ENCODE measurements at places on chromosomes 4 and X.

DNA sequence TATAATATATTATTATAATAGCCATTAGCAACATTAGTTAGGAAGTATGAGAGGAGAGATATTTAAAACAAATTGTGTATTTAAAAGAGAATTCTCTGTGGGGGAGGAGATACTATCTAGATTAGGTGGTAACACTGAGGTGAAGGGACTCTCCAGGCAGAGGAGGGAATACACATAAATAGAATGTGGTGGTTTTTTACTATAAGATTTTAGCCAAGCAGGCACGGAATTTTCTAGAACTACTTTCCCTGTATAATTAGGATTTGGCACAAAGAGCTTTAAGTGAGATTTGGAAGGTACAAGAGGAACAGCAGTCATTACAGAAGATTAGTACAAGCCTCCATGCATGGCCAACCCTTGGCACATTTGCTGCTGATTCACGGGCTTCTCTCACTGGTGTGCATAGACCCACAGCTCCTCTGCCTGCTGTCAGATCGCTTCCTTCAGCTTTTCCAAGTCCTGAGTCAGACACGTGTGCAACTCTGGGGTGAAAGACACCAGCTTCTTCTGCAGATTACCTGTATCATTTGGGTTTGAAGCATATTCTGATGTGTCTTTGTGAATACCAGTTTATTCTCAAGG, 685.5 kb downstream of the KCTD8 start:
- no peak for DNase-seq

GRCh38 chr4:8939840-8940742, 68.5 kb upstream of the HMX1 start:
- no peak for DNase-seq

GRCh38 chrX:10420134-10420533, 200.3 kb downstream of the MID1 start:
- no peak for DNase-seq

GRCh38 chr4:157992038-157992705, 180.7 kb downstream of the GASK1B start:
- peak; percentile 26 for DNase-seq

- DNase-seq: no peak
Observed at GRCh38 chr4:154013576-154013975, 224.7 kb upstream of the SFRP2 start.

DNA sequence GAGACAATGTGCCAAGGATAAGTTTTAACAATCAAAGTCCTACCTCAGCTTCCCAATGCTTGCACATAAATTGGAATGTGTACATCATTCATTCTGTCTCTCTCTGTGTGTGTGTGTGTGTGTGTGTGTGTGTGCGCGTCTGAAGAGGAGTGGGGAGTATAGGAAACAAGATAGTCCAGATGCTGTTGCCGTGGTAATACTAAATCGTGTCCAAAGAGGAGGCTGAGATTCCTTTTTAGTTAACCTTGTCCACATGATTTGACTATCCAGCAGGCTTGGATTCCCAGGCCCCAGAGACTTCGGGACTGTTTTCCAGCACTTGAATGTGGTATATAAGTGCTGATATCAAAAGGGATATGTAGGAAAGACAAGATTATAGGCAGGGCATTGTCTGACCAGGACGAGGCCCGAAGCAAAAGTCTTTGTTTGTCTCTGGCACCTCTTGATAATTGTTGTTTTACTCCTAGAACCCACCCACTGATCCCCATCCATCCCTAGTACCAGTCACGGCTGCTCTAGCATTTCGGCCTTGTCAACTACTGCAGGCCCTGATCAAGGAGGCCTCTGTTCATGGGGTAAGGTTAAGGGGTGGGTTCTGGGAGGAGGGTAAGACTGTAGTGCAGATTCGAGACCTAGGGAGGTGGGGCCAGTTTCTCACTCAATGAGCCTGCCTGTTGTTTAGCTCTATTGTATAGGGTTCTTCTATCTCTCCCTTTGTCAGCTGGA, 3.9 kb downstream of the PLP1 start:
- no peak for DNase-seq

DNA sequence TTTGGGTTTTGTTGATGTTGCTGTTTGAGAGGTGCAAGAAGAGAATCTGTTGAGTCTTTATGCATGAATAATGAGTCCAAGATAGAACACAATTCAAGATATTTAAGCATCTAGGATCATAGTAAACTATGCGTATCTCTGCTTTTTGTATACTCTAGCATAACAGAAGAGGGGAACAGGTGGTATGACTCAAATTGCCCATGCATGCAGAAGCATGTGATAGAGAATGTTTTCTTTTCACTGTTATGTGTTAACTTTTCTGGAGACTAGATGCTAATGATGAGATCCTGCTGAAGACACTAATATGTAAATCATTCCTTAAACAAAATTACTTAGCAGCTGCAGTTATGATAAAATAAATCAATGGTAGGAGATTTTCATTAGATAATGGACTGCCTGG, 165.3 kb upstream of the FTHL17 start:
- no peak for DNase-seq

GRCh38 chrX:22376369-22376768, 103.7 kb downstream of the CBLL2 start:
- no peak for DNase-seq

- DNase-seq: no peak
Observed at GRCh38 chr4:152408514-152409327, 127.2 kb downstream of the FBXW7 start.
